SW 1271 (cell line): ENCODE measurements at places on chromosomes 5 and 9.

GRCh38 chr5:20832204-20833080 lies 844.4 kb upstream of the CDH18 start:
- DNase-seq: no peak

- no peak for DNase-seq
These were observed 455.6 kb upstream of the GRAMD2B start for GRCh38 chr5:125967576-125967975.

DNA sequence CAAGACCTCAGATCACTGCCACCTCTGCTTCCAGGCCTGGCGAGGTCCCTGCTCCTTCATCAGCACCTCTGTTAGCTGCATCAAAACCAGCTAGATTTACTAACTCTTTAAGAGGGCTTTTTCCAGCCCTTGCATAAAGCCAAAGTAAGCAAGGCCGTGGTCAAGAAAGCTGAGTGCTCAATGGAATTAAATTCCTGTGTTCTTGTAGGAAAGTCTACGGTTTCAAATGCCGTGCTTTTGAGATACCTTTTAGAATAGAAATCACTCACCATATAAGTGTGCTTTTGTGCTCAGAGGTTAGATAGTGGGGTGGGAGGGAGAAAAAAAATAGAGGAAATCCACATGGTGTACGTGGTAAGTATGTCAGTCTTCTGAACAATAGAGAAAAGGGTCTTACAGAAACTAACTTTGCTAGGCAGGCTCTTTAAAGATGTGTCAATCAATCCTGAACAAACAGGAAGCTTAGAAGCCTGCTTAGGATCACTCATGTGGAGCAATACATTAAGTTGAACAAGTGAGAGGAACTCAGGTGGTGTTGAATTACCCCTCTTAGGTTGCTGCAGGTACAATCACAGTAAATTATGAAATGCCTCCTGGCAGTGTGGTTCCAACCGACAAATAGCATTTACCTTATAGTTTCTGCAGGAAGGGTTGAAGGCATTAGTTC lies 79.7 kb downstream of the SEMA6A start:
- DNase-seq: no peak

DNA sequence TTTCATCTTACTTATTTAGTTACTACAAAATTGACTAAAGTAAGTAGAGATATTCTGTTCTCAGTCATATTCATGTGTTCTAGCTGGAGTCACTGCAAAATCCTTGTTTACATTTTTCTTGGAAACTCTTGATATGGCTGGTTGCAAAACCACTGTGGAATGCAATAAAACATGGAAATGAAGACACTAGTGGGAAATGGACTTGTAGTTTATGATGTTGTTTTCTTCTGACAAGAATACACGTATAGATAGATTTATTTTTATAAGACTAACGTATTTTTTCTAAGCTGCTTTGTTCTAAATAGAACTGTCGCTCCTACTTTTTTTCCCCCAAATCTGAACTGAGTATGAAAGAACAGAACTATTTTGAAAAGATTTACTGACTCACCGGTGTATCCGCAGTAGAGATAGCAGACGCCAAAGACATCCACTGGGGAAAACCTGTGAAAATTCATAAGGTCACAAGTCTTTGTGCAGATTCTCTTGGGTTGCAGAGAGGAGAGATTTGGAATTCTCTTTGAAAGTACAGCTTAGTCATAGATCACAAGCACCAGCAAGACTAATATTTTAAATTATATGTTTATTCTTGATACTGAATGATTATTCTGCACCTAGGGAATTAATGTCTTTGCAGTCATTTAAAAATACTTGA lies 119.6 kb upstream of the TAF11L2 start:
- DNase-seq: no peak

- no peak for DNase-seq
These were observed 412.7 kb upstream of the BRINP1 start for GRCh38 chr9:119781886-119782285.

DNA sequence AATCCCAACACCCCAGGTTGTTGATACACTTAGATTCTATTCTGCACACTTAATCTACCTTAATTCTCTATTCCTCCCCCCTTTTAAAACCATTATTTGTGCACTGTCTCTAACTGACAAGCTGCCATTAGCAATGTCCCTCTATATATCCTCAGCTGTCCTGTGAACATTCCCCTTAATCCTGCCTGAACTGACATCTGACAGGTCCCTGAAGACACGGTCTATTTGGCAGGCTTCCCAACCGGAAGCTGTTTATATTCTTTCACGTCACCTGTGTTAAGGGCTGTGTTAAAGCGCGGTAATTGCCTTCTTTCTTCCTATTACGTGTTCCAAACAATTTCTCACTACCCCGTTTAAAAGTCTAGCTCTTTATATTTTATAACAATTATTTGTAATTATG lies 277.3 kb downstream of the CDH9 start:
- DNase-seq: no peak

DNA sequence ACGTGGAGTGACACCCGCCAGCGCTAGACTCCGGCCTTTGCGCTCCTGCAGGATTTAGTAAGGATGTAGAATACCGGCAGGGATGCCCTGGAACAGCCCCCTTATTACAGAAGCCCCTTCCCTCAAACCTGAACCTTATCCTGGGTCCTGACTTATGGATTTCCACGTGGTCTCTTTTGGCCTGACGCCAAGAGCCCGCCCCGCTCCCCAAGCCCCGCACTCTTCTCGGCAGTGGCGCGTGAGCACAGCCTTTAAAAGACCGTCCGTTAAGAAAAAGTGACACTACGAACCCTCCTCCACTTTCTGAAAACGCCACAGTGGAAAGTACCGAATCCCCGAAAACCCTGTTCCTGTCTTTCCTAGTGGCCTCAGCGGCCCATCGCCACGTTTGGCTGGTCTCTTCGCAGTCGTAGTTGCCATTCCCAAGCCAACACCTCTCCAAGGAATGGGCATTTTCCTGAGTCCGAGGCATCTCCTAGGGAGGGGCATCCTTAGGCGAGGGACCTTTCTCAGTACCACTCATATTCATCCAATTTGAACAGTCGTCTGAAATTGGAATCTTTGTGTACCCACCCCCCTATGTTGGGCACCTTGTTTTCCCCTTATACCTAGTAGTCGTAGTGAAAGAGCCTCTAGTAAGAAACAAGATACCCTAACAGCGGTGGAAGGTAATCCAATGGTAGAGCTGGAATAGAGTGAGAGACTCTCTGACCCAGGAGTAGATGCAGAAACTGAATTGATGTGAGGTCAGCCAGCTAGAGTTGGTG lies 732 bp upstream of the MCIDAS start:
- no peak for DNase-seq

GRCh38 chr9:136191960-136192286 lies 13.0 kb downstream of the LHX3 start:
- DNase-seq: no peak
